ENCODE measurements at places on chromosomes 5 and 9.

DNA sequence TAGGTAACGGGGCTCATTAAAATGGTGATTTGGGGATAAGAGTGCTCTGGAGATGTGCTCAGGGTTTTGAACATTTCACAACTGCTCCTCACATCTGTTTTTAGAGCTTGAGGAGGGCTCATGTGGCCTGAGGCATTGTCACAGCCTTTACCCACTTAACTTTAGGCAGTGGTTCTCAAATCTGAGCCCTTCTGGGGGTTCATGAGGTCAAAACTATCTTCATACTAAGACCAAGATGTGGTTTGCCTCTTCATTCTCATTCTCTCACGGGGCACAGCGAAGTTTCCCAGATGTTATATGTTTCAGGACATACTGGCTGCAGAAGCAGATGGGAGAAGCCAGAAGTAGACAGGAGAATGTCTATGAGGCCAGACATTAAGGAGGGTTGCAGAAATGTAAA lies 38.4 kb downstream of the STXBP1 start:
- no peak for DNase-seq

DNA sequence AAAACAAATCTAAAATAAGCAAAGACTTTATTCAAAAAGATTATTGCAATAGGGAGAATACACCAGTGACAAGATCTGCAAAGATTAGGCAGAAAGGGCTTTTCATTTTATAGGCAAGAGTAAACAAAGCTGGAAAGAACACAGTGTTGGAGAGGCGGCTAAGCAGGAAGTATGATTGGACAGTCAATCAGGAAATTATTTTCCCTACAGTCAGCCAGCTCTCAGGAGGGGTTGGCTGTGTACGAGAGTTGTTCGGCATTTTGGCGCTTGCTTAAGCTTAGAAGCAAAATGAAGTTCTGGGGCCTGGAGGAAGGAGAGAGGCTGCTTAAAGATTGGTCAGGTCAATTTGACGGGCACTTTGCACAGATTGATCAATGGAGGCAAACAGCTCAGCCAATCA lies 1030.5 kb downstream of the TLE4 start:
- DNase-seq = no peak

GRCh38 chr9:137988701-137989100 lies 111.1 kb downstream of the CACNA1B start:
- DNase-seq = no peak

DNA sequence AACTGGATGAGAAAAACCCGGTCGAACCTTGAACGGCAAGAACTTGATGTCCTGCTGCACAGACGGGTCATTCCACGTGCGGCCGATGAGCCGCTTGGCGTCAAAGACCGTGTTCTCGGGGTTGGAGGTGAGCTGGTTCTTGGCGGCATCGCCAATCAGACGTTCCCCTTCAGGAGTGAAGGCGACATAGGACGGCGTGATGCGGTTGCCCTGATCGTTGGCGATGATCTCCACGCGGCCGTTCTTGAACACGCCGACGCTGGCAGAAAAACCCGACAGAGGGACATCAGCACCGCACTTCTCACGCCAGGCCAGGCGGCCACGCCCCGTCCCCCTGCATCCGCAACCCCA lies 519 bp downstream of the HSPA5 start:
- DNase-seq = no peak

DNA sequence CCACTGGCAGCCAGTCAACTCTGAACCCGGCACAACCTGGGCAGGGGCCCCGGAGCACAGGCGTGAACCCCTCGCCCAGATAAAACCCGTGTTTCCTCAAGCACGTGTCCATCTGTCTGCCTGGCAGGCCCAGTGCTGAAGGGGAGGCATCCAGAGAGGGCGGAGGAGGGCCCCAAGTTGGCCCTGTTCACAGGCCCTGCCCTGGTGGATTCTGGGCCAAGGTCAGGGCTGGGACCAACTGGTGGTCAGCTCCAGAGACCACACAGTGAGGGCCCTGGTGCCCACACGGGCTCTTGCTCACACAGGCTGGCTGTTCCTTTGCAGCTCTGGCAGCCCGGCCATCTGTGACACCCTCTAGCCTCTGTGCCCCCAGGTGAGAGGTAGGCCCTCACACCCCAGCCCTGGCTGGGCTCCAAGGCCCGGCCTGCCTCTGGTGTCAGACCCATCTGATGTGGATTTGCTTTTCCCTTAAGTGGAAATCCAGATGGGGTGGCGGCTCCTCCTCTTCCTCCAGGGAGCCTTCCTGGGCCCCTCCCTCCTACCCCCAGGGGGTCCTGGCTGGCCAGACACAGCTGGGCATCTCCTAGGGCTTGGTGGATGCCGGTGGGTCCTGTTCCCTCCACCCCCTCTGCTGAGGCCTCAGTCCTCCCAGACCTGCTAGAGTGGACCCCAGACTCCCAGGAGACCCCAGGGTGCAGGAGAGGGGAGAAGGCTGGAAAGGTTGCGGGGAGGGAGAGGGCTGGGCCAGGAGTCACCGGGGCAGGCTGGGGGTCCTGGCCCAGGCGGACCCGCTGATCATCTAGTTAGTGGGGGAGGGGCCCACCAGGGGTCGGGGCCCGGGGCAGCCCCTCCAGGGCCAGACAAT lies 525 bp upstream of the STPG3 start:
- no peak for DNase-seq

- DNase-seq = no peak
Observed at GRCh38 chr9:37035648-37036370, 1.7 kb upstream of the PAX5 start.

DNA sequence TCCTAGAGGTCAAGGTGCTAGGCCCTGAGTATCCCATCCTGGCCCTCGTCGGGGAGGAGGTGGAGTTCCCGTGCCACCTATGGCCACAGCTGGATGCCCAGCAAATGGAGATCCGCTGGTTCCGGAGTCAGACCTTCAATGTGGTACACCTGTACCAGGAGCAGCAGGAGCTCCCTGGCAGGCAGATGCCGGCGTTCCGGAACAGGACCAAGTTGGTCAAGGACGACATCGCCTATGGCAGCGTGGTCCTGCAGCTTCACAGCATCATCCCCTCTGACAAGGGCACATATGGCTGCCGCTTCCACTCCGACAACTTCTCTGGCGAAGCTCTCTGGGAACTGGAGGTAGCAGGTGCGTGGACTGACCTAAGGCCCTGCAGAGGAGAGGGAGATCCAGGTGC lies 7.9 kb downstream of the BTNL9 start:
- no peak for DNase-seq

GRCh38 chr5:147180751-147181150 lies 54.1 kb upstream of the STK32A start:
- no peak for DNase-seq

DNA sequence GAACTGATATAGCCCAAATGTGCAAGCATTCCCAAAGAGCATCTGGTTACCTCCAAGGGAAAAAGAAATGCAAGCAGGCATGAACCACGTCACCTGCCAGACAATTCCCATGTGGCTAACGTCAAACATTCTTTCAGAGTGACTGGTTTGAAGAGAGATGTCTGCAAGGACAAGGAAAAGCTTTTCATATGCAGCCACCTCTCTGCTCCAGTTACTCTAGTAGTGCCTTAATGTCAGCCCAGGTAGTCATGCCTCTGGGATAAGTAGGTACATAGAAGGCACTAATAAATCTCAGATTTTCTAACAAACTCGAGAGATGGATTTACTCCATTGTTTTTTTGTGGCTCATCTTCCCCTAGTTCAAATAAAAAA lies 96.8 kb upstream of the IFNK start:
- no peak for DNase-seq

GRCh38 chr9:124385623-124386022 lies 29.6 kb downstream of the PSMB7 start:
- no peak for DNase-seq

DNA sequence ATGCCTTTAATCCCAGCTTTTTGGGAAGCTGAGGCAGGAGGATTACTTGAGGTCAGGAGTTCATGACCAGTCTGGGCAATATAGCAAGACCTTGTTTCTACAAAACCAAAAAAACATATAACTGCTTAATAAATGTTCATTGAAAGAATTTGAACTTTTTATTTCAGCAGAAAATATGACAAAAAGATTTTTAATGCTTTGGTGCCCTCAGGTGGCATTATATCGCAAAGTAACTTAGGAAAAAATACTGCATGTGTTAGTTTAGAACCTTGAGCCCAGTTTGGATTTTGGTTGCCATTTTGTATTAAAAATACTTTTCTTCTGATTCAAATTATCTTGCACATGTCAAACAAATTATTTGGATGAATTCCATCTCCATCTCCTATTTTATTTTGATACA lies 103.2 kb downstream of the GPBP1 start:
- DNase-seq = no peak

GRCh38 chr5:14270209-14270702 lies 127.1 kb downstream of the TRIO start:
- no peak for DNase-seq

DNA sequence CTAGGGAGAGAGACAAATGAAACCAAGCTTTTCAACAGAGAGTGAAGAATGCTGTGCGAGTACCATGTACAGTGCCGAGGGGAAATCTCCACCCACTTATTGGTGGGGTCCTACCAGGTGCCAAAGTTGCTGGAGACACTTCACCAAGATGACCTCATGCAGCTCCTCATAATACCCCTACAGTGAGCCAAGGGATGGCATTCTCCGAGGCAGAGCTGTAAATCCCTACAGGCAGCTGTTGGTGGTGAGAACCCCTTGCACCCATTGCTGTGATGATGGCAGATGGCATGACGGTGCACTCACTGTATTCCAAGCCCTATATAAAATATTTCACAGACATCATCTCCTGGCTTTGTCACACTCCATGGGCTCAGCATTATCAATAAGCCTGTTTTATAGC lies 464.9 kb downstream of the SPOCK1 start:
- no peak for DNase-seq

DNA sequence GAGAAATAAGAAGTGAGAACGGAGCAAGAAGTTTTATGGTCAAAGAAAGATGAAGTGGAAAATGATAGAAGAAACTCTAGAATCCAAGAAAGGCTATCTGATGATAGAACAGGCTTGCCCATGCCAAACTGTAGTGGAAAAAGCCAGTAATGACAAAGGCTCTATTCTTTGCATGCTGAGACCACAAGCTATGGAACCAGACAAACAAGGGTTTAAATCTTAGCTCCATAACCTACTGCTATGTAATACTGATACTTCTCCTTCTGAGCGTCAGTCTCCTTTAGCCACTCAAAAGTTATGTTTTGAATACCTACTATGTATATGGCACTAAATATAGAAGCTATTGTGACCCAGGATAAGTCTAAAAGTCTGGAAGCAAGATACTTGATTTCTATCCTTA lies 51.2 kb upstream of the TRIM32 start:
- no peak for DNase-seq

GRCh38 chr5:96863949-96864584 lies 12.2 kb upstream of the ERAP2 start:
- DNase-seq = no peak

GRCh38 chr5:8689773-8690172 lies 820.8 kb downstream of the MTRR start:
- no peak for DNase-seq

DNA sequence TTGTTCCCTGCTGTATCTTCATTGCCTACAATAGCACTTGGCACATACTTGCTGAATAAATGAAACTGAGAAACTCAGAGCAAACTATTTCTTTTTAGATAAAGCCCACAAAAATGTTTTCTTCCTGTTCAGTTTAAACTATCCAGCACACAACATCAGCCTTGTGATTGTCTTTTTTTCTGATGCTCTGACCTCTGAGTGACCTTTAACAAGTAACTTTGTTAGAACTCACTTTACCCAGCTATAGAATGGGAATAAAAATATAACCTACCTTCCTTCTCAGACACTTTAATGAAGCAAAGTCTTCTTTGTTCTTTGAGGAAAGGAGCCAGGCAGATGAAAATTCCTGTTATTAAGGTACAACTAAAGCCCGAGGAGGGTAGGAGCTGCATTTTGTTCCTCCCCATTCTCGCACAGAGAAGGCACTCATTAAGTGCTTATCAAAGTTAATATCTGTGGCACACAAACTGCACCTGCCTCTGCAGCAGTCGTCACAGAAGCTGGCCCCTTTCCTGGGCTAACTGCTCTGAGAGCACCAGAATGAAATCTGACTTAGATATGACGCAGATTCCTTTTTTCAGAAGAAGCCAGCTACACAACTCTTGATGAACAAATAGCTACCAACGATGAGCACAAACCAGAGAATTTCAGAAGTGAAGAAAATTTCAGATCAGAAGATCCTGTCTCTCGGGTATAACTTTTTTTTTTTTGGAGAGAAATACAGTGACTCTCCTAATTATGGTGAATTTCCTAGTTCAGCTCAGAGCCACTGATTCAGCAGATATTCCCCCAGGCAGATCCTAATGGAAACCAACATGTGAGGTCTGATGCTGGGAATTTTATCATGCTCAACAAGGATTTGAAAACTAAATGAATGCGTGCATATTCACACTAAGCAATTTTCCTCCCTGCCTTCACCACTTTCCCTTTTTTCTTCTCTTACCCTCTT lies 31.0 kb upstream of the NR3C1 start:
- no peak for DNase-seq

DNA sequence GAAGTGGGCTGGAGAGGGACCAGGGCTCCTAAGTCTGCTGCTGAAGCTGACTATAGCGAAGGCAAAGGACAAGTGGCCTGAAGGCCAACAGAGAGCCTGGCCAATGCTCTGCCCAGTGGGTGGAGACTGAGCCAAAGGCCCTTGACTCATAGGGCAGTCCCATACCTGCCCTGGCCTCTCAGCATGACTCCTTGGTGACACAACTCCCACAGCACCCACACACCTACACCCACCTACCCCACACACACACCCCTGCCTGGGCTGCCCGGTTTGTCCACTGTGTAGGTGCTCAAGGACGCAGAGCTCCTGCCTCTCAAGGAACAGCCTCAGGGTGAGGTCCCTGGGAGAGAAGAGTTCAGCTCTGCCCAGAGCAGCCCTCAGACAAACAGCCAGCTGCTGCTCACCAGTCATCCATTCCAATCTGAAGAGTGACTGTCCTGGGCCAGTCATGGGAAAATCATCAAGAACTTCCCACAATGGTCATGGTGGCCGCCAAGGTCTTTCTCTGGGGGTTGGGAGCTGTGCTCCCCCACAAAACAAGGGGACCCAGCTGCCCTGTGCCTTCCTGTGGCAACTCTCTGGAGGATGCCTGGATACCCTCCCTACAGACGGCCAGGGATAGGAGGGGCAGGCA lies 5.0 kb downstream of the TNIP1 start:
- DNase-seq = no peak

GRCh38 chr9:133811471-133811870 lies 73.3 kb upstream of the SARDH start:
- DNase-seq = no peak
